ENCODE measurements at places on chromosomes 4 and X. TPM values are rescaled to one million over a fixed set of nuclear protein-coding genes. Genes with fewer than 3 reads are reported as not detected.

Gene BMX
- not detected for total RNA-seq

Gene KCNIP4
- total RNA-seq = not detected

Gene TMPRSS11D
- total RNA-seq = not detected

Gene CYLC1
- not detected for total RNA-seq

Gene CORIN
- total RNA-seq = not detected

GRCh38 chr4:13544606-13545393 is 492 bp upstream of the NKX3-2 start:
- peak; percentile 78 for DNase-seq
- H3K27ac ChIP-seq = peak overlapping the region; percentile 70
- H3K27me3 ChIP-seq = peaks cover 9% of the 10 kb centered on the region
- peak overlapping the region; percentile 85 for H3K4me3 ChIP-seq
- no peaks in the 10 kb centered on the region for H3K4me1 ChIP-seq
- peaks cover 18% of the 10 kb centered on the region for H3K36me3 ChIP-seq

GRCh38 chr4:173169428-173170181 is 994 bp downstream of the GALNT7 start:
- DNase-seq = peak; percentile 49
- peaks cover 24% of the 10 kb centered on the region for H3K4me1 ChIP-seq
- no peak overlapping the region for H3K27ac ChIP-seq
- H3K27me3 ChIP-seq = no peaks in the 10 kb centered on the region

GRCh38 chr4:47485047-47485692 is at the start of gene ATP10D:
TSS of gene ATP10D (plus strand) at chr4:47485275. CDS start at chr4:47512541, 27,266 bp downstream.
- peaks cover 14% of the 10 kb centered on the region for H3K36me3 ChIP-seq
- H3K27ac ChIP-seq = peak within 1 kb of the TSS; percentile 94
- H3K4me3 ChIP-seq = peak within 1 kb of the TSS; percentile 94
- H3K4me1 ChIP-seq = no peaks in the 10 kb centered on the region

DNA sequence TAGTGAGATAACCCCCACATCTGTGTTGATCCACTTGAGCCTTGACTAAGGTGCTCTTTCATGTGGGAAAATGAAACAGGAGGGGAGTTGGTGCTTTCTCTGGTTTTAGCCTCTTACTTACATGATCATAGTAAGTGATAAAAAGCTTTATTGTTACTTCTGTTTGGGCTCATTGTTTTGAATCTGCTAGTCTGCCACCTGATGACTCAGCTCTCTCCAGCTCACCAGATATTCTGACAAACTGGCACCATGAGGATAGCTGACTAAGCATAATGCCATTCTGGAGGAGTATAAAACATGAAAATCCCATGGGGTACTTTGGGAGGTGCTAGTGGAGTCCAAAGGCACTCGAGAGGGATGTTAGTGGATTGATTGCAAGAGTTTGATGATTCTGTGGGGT is 824.0 kb downstream of the RAPGEF2 start:
- H3K4me3 ChIP-seq = no peak overlapping the region
- no peaks in the 10 kb centered on the region for H3K36me3 ChIP-seq
- H3K27ac ChIP-seq = no peak overlapping the region
